C1 segment of cervical spinal cord (tissue), 14 donors: ENCODE measurements at places on chromosomes 7 and 10.
A peak's percentile ranks its signal among the peaks of the same experiment; 100 is the strongest.

- DNase-seq: no peak
Observed at GRCh38 chr7:131602994-131603372, 46.6 kb upstream of the PODXL start.

- DNase-seq: peak; percentile 63
Observed at GRCh38 chr10:12605580-12606405, 256.4 kb downstream of the CAMK1D start.

GRCh38 chr10:117374506-117375359 lies 507 bp downstream of the PDZD8 start:
- no peak for DNase-seq

DNA sequence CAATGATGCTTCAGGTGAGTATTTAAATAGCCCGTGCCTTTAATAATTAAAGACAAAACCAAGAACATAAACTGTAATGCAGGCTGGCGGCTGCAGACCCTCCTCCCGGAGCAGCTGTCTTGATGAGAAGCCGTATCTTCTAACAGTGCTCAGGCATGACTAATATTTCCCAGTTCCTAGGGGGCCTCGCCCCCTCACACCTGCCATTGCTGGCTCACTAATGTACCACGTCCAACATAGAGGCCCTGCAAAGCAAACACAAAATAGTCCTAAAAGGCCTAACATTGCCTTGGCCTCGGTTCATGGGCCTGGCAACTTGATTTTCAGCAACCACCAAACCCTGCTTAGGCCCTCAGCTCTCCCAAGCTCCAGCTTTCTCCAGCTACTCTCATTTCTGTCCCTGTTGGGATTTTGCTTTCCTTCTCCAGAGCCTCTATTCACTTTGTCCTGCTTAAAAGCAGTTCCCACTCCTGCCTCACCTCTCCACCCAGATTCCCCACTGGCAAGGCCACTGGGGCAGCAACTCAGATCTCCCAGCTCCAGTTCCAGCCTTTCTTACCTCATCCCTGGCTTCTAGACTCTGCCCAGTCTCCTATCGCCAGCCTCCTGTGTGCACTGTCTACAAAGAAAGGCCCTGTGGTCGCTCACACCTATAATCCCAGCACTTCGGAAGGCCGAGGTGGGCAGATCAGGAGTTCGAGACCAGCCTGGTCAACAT lies 16.2 kb downstream of the SORBS1 start:
- no peak for DNase-seq

DNA sequence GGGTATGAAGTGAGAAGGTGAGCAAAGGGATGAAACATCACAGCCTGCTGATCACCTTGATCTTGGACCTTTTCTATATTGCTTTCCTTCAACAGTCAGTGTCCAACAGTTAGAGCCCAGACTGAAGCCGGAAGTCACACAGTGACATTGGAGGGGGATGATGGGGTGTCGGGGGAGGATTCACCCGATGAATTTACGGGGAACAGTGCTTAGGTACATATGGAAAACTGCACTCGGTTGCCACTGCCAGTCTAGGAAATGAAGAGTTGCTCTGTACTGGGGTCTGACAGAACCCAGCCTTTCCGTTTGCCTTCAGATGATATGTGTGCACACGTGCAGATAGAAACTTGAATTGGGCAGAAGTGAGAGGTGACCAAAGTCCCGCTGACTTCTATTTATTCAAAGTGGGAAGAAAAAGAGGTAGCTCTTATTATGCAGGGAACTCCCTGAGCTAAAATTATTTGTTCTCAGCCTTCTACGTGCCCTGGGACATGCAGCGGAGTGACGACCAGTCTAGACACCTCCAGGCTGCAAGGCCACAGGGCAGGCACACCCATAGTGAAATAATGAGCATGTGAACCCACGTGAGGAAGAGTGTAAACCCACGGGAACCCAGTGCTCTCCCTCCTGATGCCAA lies 107.2 kb upstream of the INHBA start:
- DNase-seq: no peak

DNA sequence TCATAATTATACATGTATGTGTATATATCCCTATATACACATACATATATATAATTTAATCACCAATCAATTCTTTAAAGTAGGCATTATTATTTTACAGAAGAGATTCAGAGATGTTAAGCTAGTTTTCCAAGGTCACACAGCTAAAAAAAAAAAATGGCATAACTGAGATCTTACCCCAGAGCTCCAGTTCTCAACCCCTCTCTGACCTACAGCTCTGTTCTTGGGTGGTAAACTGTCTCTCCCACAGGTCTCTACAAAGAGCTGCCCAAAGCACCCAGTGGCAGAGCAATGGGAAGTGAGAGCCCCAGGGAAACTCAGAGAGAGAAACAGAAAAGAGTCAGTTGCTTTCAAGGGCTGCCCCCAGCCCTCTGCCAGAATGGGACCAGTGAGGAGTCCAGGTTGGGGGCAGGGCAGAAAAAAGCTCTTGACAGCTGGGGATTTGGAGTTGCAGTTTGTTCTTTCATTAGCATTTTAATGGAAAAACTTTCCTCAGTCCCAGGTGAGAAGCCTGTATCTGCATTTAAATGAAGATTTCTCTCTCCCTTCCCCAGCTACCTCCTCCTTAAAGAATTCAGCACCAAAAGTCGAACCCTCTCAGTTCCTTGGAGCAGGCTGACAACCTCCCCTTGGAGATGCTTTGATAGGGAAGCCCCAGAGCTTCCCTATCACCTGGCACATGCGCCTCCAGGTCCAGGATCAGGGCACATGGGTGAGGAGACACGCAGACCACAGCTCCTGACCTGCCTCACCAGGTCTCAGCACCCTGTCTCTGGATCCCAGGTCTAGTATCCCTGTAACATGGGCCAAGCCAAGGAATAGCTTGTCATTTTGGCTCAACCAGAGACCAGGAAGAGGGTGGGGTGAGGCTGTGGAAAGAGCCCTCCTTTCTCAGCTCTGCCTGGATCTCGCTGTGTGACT lies 388.1 kb downstream of the PLXNA4 start:
- no peak for DNase-seq

DNA sequence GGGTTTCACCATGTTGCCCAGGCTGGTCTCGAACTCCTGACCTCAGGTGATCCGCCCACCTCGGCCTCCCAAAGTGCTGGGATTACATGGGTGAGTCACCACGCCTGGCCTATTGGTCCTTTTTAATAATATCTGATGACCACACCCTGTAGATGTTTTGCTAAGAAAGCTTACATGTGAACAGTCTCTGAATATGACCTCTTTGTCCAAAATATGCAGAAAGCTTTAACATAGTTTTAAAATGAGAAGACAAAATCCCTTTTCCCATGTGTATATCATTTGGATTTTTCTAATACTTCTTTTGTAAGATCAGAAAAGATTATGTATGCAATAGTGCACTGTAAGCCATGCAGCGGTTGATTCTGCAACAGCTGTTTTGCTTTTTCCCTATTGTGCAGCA lies 38.5 kb downstream of the MCU start:
- no peak for DNase-seq

DNA sequence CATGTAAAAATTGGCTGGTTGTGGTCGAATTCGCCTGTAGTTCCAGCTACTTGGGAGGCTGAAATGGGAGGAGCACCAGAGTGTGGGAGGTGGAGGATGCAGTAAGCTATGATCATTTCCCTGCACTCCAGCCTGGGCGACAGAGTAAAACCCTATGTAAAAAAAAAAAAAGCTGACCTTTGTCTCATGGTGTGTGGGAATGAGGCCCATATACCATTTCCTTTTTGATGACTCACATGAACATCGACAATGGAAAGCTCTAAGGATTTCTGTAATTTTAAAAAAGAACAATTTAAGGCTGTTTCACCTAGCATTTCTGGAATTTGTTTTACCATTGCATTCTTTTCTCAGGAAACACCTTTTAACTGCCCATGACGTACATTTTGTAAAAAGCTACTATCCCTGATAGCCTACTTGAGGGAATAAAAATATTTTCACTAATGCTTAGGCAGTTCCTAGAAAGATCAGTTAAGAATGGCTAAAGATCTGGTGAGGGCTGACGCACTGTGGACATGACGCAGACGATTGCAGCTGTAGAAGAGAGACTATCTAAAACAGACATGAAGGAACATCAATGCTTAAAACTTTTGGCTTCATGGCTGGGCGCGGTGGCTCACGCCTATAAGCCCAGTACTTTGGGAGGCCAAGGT lies 400.6 kb upstream of the IGFBP3 start:
- no peak for DNase-seq

DNA sequence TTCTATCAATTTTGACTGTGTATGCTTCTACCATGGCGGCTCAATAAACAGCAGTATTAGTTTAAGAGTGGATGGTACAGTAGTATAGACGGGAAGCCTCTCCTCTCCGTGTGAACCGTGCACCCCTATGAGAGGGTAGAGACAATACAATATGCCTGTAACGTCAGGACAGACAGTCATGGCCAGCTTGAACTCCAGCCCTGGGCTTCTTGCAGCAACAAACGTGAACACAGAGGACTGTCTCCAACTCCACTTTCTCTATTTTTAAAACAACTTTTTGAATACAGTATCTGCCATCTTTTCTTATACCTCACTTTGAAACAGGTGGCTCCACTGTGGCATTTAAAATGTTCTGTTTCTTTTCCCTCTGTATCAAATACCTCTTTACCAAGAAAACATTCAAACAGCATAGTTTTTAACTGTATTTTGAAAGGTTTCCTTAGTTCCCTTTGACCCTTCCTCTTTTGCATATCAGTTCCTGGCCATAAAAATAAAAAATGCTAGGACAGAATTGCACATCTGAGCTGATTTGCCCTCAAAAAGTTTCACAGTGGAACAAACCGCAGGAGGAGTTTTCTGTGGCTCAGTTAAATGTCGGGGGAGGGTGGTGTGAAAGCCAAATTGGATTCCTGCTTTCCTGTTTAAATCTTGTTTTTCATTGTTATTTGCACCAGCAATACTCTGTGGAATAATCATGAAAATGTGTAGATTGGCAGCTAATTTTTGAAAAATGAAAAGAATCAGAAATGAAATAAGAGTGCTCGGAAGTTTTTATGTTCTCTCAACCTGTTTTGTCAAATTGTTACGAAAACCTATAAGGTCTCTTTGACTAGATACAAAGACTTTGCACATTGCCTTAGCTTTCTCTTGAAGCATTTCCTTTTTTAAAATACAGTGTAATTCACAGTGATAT lies 8.0 kb downstream of the IKZF1 start:
- DNase-seq: no peak

- no peak for DNase-seq
Observed at GRCh38 chr10:1553951-1554350, 183.4 kb downstream of the ADARB2 start.

DNA sequence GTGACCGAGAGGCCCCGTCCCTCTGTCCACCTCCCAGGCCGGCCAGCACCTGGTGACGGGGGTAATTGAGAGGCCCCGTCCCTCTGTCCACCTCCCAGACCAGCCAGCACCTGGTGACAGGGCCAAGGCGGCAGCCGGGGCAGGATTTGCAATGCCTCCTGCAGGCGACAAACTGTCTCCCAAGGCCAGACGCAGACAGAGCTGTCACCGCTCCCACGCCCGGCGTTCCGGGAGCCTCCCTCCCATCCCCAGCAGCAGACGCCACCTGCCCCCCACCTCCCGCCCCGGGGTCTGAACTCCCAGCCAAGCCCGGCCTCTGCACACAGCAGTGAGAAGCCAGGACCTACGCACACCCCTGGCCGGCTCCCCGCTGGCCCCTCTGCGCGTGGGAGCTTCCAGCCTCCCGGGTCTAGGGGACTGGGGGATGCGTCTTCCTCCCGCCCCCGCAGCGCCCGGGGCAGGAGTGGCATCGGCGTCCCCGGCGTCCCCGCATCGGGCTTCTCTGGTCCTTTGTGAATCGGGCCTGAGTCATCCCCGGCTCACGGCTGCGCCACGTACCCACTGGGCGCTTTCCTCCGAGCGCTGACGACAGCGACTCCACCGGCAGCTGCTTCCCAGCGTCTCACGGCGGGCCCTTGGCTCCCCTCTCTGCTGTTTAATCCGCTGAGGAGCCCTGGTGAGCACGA lies 95.1 kb upstream of the DIP2C start:
- no peak for DNase-seq

DNA sequence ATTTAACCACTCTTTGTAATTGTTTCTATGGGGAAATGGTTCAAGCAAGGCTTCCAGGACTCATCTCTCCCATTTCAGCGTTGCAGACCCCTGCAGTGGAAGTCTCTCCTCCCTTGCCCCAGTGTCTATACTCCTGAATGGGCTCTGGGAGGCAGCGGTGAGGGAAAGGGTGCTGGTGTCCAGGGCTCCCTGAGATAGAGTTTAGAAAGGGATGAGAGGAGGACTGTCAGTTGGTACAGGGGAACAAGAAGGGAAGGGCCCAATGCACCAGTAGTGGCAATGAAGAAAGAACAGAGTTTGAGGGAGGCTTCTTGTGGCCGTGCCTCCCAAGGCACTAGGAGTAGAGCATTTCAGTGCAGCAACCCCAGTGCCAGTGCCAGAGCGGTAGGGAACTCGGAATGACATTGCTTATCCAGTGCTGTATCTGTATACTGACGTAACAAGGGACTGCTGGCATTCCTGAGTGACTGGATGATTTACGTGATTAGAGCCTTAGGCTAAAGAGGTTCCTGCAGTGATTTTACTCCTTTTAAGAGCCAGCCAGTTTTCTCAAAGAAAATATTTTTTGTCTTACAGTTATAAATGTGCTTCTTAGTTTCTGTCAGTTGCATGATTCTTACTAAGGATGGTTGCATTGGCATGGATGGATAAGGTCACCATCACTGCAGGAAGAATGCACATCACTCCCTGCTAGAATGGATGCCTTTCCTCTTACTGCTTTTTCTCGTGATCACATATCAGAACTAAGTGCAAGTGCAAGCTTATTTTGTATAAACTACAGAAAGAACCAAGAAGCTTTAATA lies 28.0 kb downstream of the PRPF18 start:
- DNase-seq: no peak

DNA sequence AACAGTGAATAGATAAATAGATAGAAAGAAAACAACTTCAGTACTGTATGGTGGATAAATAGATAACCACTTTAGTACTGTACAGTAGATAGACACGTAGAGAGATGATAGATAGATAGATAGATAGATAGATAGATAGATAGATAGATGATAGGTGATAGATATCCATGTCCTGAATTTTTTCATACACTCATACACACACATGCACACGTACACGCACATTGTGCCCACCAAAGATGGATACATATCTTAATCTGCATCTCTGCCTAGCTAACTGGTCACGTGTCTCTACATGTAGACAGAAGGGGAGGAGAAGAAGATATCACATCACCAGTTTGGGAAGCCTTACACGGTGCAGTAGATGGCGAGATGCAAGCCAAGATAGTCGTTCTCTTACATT lies 99.2 kb downstream of the ARID5B start:
- DNase-seq: no peak

GRCh38 chr7:80844916-80845315 lies 73.9 kb downstream of the SEMA3C start:
- DNase-seq: no peak

- no peak for DNase-seq
Observed at GRCh38 chr7:129008645-129009414, 46.1 kb downstream of the TNPO3 start.
